Progenitor cell of endocrine pancreas (in vitro differentiated cells): ENCODE measurements at places on chromosomes 3 and 15.

DNA sequence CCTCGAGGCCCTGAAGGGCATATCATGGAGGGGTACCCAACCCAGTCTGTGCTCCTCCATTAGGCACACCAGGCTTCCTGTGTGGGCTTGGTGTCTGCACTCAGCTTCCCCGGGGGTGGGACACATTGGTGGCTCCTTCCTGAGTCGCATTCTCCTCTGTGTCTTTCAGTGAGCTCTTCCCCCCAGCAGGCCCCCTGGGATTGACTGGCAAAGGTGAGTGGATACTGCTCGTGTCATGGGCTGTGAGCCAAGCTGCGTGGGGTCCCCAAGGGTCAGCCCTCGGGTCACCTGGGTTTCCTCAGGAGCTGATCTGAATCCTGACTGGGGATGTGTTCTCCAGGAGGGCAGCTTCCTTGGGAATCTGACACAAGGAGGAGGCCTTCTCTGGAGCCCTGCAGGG, 231.0 kb downstream of the SNRPN start:
- DNase-seq = no peak

DNA sequence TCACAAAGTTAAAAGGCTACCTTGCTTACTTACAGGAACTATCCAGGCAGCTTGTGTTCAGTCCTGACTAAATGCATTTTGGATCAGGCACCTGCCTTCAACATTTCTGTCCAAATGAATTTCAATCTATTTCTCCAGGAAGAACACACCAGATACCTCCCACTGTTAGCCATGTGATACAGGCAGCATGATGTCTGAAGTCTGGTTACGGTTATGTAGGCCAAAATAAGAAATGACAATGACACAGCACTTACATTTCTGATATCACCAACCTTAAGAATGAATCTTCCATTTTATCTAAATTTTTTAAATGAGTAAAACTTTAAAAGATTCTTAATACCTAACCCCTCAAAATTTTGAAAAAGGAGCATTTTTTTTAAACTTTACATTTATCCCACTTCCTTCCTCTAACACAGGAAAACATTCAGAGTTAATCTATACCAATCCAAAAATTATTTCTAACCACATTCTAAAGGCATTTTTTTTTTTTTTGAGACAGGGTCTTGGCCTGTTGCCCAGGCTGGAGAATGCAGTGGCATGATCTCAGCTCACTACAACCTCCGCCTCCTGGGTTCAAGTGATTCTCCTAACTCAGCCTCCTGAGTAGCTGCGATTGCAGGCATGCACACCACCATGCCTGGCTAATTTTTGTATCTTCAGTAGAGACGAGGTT, at the start of gene MAP4:
TSS of gene MAP4 (minus strand) at position 116 of the 673 bp plus-strand sequence. CDS start 17,556 bp downstream, outside the sequence.
- no peak for DNase-seq

DNA sequence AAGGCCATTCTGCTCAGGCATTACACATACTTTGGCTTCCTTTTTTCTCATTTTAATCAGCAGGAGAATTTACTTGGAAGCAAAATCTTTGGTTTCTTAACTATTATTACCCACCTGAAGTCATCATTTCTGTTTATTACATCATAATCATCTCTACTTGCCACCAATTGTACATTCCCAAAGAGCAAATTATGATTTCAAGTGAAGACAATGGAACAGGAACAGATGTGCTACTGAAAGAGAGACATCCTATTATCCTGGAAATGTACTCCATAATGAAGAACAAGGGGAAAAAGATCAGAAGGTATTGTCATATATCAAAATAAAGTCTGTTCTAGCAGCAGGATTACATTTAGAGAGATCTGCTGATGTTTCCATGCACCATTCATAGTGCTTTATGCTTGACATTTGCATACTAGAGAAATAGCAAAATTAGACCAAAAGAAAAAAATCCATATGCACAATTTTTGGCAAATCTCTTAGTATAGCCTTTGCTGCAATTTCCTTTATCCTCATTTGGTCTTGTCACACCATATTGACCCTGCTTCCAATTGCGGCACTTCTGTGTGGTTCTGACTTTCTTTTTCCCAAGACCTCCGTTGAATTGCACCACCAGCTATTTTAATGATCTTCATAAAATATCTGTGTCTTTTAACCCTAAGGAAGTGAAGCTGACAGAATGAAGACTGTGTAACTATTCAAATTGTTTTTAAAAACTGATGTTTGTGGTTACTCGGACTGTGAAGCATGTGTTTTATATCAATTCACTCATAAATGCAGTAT, 683.8 kb downstream of the ZNF385D start:
- no peak for DNase-seq

GRCh38 chr3:167876620-167877281, 141.2 kb downstream of the SERPINI1 start:
- no peak for DNase-seq

DNA sequence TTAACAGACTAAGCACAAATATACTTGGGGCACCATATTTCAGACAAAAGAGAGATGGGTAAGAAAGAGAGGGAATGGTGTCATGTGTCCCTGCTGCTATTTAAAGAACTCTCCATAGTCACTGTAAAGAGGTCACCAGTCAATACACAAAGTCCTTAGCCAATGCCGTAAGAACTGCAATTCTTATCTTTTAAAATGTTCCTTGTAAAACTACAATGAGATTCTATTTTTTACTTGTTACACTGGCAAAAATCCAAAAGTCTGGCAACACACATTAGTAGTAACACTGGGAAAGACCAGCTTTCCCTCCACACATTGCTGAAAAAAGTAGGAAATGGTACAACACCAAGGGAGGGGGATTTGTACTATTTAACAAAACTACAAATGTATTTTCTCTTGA, 189.4 kb downstream of the TBC1D5 start:
- DNase-seq = no peak

DNA sequence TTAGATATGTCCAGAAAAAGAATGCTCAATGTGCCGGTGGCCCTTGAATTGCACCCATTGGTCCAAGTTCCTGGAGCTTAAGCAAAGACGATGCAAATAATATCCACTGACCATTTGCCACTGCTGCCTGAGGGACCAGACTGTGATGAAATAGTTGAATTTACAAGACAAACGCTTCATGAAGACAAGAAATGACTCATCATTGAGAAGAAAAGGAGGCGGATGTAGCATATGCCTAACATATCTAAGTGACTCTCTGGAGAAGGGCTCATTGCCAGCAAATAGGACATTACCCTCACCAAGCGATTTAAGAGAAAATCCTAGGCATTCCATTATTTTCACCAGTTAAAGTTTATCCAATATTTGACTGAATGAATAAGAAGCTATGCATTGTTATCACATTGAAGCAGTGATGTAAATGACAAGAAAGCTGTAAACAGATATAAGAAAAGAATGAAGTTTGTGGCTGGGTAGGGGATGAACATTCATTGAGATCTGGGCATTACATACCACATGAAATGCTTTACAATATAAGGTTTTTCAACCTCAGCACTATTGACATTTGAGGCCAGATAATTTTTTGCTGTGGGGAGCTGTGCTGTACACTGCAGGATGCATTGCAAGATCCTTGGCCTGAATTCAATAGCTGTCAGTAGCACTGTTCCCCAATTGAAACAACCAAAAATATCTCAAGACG, 48.9 kb upstream of the CPNE4 start:
- DNase-seq = no peak

- DNase-seq = no peak
These were observed 98.1 kb downstream of the LRIG1 start for GRCh38 chr3:66402596-66403290.
